ELR (cell line): ENCODE measurements at places on chromosomes 6 and 20.

GRCh38 chr20:47642624-47643023 is 140.9 kb downstream of the NCOA3 start:
- DNase-seq, result no peak

DNA sequence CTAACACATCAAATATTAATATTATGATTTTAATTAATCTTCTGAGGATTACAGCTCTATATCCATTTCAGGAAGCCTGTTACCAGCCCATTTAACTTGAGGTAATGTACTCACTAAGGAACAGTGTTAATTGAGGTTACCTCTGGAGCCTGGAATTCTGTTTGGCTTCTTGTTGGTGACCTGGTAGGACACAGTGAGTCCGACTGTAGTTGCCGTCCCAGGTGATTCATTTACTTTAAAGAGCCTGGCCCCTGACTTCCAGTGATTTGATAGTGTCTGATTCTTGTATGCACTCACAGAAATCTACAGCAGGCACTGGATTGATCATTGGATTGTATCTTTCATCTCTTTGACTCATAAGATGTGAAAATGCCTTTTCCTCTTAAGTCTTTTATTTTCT is 34.0 kb downstream of the IGF2R start:
- DNase-seq, result no peak

DNA sequence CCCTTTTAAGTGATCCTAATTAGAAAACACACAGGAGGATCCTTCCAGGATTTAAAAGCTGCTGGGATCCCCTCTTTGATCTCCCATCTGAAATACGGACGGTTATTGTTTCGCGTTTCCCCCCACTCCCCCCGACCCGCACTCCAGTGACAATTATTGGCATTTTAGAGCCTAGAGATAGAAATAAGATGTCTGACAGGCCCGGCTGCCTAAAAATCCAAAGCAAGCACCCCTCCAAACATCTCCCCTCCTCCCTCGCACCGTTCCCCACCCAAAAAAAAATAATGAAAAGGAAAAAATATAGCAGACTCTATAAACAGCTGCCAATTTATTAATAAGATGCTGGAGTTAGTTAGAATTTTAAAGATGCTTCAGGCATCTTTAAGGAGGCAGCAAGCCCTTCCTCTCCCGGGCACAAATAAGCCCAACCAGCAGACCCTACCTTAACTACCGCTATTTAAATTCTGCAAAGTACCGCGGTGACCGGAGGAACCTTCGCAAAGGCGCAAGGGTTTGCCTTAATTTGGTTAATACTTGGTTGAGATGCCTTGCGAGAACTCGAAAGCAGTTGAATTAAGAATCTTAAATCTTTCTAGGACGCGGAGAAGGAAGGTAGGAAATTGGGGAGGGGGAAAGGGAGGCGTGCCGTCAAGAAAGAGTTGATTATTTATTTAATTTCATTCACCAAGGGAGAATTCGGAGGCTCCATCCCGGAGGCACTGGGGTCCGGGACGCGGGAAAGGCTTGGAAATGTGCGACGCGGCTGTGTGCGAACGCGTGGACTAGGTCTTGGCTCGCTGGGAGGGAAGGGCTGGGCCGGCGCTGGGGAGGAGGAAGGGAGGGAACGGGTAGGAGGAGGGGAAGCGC is 1.5 kb upstream of the ISM1 start:
- DNase-seq, result no peak

DNA sequence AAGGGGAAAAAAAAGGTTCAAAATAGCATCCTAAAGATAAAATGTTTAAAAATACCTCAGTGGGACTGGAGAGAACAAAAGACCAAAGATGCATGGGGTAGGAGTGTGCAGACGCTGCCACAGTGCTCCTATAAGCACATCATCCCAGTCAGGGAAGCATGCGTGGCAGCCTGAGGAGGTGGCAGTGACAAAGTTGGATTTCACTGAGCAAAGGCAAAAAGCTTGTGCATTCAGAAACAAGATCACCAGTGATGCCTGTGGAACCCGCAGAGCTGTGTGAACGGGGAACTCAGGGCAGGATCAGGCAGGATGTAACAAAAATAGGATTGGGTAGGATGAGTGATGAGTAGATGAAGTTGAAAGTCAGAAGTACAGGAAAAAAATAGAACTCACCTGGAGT is 116.1 kb downstream of the RIMS1 start:
- DNase-seq, result no peak

- no peak for DNase-seq
Observed at GRCh38 chr20:1661542-1662299, 4.1 kb upstream of the SIRPG start.

DNA sequence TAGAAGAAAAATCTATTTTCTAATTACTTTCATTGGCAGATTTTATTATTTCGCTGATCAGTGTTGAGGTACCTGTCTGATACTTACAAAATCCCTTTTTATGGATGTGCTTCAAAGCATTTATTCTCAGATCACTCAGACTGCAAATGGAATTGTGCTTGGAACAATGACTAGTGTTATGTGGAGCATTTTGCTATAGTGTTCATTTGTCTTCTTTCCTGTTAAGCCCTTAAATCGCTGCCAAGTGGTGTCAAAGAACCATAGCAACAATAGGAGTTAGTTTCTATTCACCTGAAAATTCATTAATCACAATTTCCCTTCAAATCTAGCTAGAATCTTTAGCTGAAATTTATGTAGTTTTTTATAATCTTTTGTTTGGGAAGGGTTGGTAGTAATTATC is 29.8 kb downstream of the SMPDL3A start:
- DNase-seq, result no peak

- peak; percentile 36 for DNase-seq
Observed at GRCh38 chr6:56949265-56949664, 5.6 kb upstream of the BEND6 start.

GRCh38 chr6:30077218-30077617 is 1.6 kb upstream of the RNF39 start:
- no peak for DNase-seq

DNA sequence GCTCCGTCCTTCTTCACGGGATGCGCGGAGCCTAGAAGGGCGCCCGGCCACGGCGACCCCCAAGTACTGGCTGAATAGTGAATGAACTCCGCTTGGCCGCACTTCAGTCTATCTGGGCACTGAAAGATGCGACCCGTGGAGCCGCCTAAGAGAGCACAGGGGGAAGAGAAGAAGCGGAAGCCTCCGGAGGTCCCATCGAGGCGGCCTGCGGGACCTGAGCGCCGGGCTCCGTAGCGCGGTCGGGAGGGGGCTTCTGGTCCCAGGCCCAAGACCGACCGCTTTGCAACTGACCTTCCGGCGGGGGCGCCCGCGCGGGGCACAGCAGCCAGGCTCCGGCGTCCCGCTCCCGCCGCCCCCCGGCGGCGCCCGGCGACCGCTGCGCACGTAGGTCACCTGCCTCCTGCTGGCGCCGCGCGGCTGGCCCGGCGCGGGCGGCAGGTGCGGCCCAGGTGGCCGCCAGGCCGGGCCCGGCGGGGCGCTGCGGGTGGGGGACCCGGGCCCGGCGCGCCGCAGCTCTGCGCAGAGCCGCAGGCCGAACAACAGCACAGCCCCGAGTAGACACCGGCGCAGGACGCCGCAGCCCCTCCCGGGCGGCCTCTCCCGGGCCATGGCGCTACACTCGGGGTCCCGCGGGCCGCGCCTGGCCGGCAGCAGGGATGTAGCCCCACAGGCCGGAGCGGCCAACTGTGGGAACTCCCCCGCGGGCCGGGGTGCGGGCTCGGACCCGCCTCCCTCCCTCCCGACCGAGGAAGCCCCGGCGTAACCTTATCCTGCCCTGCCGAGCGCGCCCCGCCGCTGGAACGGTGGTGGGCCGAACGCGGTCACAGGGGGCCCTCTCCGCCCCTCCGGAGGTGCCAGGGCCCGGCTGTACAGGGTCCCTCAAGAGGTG is at the start of gene METTL24:
TSS of gene METTL24 (minus strand) at position 686 of the 889 bp plus-strand sequence. CDS start at position 609, 77 bp downstream.
- DNase-seq, result peak; percentile 2

DNA sequence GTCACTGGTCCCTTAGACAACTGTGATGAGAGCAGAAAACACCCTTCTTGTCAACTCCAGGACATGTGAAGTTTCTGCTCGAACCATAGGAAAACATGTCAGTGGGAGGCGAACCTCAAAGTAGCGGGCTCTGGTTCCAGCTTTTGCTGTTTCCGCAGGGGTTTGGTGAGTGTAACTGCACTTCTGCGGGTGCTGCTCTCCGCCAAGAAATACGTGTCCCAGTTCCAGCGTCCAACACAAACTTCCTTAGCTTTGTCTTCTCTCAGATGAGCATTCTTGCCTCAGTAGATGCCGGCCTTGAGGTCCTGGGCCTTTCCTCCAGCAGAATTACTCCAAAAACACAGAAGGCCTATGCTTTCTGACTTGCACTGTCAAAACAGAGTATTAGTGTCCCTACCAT is 156.3 kb downstream of the FNDC1 start:
- no peak for DNase-seq
